ENCODE measurements at places on chromosomes 7 and 10.

GRCh38 chr7:137354396-137354795 lies 10.9 kb upstream of the PTN start:
- no peak for DNase-seq

- no peak for DNase-seq
These were observed 197.0 kb downstream of the GLRX3 start for GRCh38 chr10:130333185-130333584.

DNA sequence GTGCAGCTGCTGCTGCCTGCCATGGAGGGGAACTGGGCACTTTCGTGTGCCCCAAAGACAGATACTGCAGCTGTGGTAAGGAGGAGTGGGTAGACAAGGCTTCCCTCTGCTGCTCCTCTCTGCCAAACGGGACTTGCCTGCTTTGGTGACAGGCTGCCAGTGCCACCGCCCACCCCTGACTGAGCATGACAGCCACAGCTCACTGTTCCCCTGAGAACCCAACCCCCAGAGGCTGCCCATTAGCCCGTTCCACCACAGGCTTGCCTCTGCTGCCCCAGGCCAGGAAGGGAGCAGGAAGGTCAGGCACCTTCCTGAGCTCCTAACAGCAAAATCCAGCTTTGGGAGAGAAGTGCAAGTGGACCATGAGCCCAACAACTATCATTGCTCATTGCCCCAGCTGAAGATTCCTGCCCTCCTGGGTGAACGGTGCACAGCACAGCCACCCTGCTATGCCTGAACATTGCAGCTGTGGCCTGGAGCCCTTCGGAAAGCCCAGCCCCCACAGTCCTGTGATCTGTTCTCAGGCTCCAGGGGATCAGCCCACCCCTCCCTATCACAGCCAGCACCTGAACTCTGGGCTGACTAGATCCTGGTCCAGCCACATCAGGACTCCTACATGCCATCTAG lies 58.7 kb upstream of the ANTXRL start:
- DNase-seq = no peak

DNA sequence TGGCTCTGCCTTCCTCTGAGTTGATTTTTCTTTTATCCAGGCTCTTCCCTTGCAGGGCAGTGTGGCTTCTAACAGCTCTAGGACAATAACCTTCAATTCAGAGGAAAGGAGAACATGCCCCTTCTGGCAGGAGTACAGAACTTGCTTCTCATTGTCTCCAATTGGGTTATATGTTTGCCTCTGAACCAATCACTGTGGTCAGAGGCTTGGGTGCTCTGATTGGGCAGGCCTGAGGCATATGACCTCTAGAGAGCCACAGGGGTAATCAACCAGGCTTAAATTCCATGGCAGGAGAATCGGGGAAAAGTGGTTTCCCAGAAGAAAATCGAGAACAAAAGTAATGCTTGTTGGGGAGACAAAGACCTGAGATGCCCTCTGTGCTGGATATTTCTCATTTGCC lies 240.0 kb downstream of the REEP3 start:
- no peak for DNase-seq

DNA sequence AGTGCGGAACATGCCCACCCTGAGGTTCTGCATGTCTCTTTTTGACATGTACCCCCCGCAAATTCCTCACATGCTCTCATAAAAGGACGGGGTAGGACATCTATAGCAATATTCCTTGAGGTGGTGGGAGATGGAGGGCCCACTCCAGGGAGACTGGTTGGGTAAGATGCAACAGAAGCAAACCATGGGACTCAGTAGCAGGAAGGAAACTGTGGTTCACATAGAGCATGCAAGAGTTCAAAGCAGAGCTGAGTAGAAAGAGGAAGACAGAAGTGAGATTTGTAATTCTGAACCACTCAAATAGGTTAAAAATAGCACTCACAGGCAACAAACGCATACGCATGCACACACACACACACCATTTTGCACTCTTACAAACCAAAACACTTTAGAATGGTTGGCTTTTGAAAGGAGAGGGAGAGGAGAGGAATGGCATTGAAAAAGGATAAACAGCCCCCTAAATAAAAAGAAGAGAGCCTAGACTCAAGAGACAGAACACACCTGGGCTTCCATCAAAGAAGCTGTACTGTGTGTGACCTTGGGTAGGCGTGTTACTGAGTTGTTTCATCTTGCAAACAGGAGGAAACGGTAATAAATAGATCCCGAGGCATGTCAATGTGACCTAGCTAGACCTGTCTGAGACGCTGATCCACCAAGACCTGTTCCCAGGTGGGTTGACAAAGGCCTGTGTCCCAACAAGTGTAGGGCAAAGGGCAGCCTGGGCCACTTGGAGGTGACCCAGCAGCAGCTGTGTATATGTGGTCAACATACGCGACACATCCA lies 77.6 kb upstream of the LRRC4 start:
- no peak for DNase-seq

GRCh38 chr7:84568781-84569180 lies 374.2 kb upstream of the SEMA3A start:
- no peak for DNase-seq

DNA sequence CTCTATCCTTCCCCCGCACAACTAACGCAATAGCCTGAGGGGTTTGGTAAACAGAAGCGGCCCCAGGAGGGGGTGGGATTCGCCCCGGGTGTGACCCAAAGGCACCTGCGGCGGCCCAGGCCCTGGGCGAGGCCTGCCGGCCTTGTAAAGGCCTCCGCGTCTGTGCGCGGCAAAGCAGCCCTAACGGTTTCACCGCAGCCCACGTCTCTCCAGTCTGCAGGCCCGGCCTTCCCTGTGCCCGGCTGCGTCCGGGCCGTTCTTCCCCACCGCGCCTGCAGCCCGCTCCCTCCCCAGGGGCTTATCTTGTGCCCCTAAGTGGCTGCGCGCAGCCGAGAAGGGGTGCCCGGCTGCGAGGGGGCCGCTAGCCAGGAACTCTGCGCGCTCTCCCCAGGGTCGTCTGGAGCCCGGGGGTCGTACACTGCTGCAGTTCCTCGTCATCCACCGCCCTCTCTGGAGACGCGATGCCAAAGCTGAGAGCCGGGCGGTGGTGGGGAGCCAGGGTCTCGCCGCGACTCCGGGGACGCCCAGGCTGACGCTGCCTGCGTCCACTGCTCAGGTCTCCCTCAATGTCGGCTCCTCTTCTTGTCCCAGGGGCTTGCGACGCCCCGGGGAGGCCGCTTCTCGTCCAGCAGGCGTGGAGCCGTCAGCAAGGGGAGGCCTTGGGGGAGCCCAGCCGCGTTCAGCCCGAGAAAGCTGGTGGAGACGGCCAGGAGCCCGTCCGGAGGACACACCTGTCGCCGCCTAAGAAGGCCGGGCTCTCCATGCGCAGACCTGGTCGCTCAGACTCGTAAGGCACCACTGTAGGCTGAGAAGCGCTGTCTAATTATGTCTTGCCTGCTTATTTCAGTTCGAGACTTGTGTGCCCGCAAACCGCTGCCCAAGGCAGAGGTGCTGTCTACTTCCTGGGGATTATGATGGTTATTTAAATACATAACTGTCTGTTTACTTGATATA lies 132.3 kb downstream of the SPAG6 start:
- DNase-seq = no peak

- no peak for DNase-seq
These were observed 620.4 kb downstream of the GALNT17 start for GRCh38 chr7:71752171-71752935.

GRCh38 chr10:71632896-71633600 lies 86.5 kb downstream of the C10orf105 start:
- DNase-seq = no peak

- no peak for DNase-seq
These were observed 676.5 kb downstream of the NRG3 start for GRCh38 chr10:82551506-82551905.

- no peak for DNase-seq
These were observed at the start of gene PTPRZ1 for GRCh38 chr7:121872831-121873288. Gene PTPRZ1 (plus strand): TSS chr7:121873161. CDS start chr7:121873500, 339 bp downstream.

DNA sequence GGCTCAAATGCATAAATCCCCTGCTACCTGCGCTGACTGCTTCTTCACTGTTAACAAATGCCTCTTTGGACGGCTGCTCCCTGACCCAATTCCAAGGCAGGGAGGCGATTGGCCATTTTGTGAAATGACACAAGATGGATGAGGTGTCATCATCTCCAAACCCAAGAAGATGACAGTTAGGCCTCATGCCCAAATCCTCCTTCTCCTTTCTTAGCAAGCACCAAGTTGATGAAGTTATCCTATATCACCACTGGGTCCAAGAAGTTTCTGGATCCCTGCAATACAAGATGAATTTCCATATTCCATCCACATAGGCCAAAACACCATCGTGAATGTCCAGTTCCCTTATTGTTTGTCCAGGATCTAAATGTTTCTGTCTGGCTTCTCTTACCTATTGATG lies 98.5 kb upstream of the RAB11FIP2 start:
- no peak for DNase-seq

DNA sequence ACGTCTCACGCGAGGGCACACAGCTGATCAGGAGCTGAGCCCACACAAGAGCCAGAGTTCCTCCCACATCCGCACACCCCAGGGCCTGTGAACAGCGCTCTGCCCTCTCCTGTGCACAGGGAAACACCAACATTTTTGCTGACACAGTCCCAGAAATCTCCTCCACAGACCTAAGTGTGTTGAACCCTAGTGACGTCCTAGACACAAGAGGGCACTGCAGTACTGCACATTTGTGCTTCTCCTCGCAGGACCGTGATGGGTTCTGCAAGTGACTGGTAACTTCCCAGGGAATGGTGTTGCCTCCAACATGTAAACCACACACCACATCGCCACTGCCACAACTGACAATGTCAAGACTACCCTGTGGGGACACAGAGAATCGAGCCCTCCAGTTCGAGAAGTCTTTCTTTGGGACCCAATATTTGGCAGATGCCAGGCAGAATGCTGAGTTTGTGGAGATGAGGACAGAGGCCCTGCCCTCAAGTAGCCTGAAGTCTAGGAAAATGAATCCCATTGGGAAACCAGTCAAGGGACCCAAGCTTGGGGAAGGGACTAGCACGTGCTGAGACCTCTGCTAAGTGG lies 170.3 kb downstream of the PAXIP1 start:
- DNase-seq = no peak

GRCh38 chr7:93039786-93040185 lies 78.0 kb downstream of the SAMD9 start:
- DNase-seq = no peak

DNA sequence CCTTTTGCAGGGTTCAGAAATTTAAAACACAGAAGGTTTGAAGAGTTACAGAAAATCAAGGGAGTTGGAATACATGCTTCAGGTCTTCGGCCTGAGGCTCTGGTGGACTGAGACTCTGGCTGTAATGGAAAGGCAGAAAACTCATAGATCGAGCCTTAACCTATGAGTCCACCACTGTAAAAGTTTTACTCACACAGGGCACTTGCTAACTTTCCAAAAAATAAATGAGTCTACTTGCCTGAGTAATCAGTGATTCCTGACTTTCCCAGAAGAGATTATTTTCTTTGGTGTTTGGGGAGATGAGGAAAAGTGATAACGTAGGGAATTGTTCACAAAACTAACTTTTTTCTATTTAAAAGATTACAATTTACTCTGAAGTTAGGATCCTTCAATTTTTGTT lies 108.0 kb downstream of the MBL2 start:
- DNase-seq = no peak

DNA sequence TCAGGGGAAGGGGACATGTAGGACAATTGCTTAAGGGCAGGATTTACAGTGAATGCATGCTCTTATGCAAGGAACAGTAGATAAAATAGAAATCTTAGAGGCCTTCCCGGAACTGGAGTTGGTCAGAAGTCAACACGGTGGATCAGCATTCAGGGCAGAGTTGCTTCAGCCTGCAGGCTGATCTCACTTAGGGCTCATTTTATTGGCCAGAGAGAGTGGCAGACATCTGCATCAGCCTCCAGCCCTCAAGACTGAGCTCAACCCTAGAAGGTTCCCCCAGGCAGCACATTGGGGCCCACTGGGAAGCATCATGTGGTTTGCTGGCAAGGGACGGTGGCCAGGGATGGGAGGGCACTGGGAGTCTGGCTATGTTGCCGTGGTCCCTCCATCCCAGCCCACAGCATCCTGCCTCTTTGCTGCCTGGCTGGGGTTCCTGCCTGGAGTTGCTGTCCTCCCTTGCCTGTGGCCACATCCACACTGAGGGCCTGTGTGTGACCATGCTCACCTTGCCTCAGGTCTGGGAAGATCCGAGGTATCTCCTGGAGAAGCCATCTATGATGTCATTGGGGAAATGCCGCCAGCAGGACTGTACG lies 13.0 kb downstream of the SCART1 start:
- no peak for DNase-seq

DNA sequence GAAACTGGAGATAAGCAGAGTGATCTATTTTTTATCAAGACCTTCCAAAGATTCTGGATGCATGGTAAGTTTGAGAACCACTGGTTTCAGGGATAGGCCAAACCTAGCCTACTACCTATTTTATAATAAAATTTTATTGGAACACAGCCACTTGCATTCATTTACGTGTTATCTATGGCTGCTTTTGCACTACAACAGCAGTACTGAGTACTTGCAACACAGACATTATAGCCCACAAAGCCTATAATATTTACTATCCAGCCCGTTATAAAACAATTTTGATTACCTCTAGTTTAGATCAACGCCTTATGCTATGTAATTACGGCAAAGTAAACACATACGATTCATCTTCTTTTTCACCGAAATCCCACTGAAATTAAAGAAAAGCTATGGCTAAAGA lies 18.4 kb downstream of the STEAP1 start:
- no peak for DNase-seq

DNA sequence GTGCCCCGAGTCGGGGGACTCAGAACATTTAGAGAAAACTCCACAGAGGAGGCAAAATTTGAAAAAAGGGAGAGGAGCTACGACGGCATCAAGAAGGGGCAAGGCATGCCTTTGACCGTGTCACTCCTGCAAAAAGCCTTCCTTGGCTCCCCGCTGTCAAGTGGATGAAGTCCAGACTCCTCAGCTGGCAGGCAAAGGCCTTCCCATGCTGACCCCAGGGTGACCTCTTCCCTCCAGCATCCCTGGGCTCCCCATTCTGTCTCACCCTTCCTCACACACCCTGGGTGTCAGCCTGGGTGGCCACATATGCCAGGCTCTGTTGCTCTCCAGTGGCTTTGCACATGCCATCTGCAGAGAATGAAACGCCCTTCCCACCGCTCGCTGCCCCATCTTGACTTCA lies 88.4 kb upstream of the ZMIZ1 start:
- DNase-seq = no peak

DNA sequence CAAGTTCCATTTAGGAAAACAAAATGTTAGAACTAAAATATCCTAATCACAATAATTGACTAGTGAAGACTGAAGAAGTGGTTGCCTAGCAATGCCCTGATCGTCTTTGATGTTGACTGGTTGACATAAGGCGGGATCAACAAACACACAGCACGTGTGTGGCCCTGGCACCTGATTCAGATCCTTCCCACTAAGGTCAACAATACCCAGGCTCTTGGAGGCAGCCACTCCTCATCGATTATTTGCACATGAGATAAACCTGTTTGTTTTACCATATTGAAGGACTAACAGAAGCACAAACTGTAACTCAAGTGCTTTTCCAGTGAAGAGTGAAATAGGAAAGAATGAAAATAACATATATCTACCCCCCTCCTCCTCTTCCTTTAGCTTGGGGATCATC lies 15.6 kb downstream of the FANK1 start:
- no peak for DNase-seq

DNA sequence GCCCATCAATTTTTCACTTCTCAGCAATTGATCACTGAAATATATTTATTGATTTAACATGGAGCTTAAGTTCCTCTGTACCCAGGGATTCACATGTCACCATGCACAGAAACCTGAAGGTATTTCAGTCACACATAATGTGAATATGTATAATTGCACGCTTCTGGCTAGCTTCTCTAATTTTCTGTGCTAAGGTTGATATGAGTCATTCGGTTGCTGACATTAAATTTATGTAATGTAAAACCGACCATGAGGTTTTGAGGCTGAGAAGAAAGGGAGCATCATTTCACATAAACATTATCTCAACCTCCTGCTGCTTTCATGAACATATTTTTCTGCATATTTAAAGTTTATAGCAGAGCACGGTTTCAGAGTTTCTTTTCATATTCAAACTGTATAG lies 381.0 kb upstream of the TPK1 start:
- DNase-seq = no peak
